ENCODE measurements at places on chromosomes 12 and 14. TPM values are rescaled to one million over a fixed set of nuclear protein-coding genes. Genes with fewer than 3 reads are reported as not detected.

- ATAC-seq = no peak
Measured at GRCh38 chr14:54931101-54931500, 28.5 kb upstream of the GCH1 start.

- ATAC-seq = no peak
Measured at GRCh38 chr12:93059925-93060665, 131.0 kb upstream of the EEA1 start.

DNA sequence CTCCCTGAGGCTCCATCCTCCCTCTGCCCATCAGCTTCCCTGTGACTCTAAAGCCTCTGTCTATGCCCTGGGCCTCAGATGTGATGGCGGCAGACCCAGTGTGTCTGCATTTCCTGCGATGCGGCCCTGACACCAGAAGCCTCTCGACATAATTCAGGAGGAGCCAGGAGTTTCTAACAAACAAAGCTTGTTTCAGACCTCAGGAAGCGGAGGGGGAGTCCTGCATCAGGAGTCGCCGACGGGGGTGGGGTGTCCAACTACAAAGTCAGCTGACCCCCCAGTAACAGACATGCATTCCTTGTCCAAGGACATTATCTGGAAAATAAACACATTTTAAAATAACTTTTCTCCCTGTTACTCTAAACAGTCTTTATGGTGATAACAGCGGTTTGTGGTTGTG, 167.5 kb downstream of the DPF3 start:
- no peak for ATAC-seq

ETFBKMT gene
- total RNA-seq = 1.3 TPM

DNA sequence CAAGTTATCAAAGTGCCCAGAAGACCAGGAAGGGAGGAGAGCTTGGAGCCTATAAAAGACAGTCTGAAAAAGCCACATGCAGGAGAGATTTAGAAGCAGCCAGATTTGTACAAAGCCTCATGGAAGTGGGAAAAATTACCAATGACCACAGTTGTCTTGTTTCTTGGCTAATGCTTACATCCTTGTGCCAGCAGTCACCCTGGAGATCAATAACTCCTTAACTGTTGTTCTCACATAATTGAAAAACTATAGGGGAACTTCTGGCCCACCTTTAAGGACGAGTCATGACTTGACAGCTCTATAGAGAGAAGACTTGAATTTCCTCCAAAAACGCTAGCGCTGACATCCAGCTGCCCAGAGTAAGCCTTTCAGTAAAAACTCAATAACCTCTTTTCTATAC, 313.1 kb downstream of the GALC start:
- ATAC-seq = no peak

MORN3 gene
- 0.08 TPM for total RNA-seq

GRCh38 chr12:112836736-112837628, 45.4 kb downstream of the RPH3A start:
- no peak for ATAC-seq
